Gastroesophageal sphincter (tissue), 4 donors: ENCODE measurements at places on chromosomes 12 and 14.
A peak's percentile ranks its signal among the peaks of the same experiment; 100 is the strongest.

DNA sequence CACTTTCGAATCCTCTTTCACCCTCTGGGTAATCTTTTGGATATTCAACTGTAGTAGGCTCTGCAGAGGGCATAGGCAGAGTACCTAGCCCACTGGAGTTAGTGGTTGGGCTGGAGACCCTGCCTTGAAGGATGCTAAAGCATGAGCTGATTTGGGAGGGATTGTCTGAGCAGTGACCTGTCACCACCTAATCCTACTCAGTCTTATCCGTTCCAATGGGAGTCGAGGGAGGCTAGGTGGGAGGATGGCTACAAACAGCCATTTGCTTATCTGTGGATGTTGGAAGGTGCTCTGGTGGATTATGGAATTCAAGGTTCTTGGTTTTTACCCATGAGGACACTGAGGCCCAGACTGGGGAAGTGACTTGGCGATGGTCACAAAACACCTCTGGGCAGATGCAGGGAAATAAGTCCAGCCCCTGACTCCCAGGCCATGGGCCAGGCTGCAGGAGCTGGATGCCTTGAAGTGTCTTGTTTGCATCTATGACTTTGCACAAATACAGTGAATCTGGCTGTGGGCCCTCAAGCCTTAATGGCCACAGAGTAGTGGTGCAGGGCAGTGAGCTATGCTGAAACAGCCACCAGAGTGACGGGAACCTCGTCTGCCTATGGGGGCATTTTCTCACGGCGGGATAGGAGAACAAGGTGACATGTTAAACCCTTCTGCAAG, 3.7 kb downstream of the KMT5A start:
- no peak for ATAC-seq

- ATAC-seq = no peak
These were observed 140.6 kb downstream of the ETNK1 start for GRCh38 chr12:22765421-22766130.

DNA sequence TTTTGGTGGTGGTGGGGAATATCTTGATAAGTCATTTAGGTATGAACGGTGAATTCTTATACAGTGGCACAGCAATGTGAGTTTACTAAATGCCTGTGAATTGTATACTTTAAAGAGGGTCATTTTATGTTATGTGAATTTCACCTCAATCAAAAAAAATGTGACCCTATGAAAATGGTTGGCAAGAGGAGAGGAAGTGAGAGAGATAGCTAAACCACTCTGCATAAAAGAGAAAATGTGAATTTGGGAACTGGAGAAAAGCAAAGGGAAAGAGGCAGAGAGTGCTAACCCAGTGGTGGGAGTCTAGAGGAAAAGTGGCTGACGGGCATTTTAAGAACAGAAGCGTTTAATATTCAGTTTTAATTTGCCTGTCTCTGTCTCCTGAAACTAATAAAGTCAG, 93.8 kb downstream of the SLC38A6 start:
- ATAC-seq = no peak

GRCh38 chr12:96486751-96487613, 2.4 kb upstream of the CFAP54 start:
- no peak for ATAC-seq

GRCh38 chr12:89179245-89179644, 173.1 kb downstream of the DUSP6 start:
- ATAC-seq = no peak

GRCh38 chr12:110937104-110937641, 16.8 kb upstream of the MYL2 start:
- ATAC-seq = peak; percentile 28

DNA sequence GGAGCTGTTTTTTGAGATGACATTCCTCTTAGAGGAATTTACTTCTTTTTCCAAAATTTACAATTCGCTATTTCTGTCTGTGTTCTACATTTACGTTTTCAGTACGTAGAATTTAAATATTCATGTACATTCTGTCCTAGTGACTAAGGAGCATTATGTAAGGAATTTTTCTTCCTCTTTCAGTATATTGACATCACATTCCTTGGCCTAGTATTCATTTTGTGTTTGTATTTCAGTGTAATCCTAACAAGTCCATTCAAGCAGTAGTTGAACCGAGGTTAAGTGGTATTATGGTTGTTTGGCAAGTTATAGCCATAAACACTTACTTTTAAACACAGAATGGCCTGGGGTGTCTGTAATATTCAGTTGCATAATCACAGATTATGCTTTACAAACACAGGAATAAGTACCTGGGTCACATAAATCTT, 465.2 kb downstream of the PCNX1 start:
- peak; percentile 46 for ATAC-seq

DNA sequence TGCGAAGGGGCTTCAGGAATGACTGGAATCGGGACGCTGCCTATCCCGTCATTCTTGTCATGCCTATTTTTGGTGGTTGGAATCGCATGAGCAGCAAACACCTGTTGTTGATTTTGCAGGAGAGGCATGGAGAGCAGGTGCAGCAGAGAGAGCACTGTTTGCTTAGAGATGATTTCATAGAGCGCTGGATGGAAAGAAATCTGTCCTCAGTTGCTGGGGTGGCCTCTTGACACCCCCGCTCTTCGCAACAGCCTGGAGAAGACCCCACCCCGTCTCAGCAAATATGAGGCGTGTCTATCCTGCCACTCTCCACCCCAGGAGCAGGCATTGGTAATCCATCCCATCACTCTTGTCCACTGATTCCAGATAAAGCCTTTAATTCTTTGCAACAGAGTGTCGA, 19.3 kb upstream of the NCOR2 start:
- no peak for ATAC-seq

DNA sequence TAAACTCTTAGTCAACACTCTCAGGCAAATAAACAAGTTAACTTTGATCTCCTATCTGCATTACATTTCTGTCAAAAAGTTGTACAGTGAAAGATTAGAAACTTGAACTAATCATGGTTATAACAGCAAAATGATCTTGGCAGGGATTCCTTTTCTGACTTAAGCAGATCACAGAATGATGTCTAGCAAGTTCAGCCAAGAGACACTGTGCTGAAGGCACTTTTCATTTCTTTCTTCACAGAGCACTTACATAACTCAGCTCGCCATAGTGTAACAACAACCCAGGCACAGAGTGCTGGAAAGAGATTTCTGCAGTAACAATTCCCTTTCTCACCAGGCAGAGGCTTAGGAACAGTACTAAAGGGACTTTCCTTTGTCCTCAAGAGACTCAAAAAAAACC, 19.6 kb upstream of the CSRP2 start:
- no peak for ATAC-seq

DNA sequence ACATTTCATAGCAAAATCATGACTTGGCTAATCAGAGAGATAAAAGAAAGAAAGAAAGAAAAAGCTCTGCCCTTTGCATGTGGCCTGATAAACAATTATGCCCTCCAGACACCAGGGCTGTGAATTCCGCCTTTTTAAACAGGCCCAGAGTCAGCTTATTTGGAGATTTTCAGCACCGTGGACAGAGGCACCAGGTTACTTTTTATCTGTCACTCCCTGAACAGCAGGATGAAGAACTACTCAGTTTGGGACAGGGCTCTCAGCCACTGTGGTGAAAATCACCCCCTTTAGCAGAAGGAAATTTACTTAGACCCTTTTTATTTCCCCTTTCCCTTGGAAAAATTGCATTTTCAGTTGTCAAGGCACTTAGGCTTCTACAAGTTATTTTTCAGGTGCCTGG, 359.9 kb downstream of the NRXN3 start:
- ATAC-seq = no peak

- ATAC-seq = no peak
These were observed 112.6 kb downstream of the RBM19 start for GRCh38 chr12:113853491-113853890.

- no peak for ATAC-seq
These were observed 2.0 kb upstream of the SETD1B start for GRCh38 chr12:121801595-121802484.

DNA sequence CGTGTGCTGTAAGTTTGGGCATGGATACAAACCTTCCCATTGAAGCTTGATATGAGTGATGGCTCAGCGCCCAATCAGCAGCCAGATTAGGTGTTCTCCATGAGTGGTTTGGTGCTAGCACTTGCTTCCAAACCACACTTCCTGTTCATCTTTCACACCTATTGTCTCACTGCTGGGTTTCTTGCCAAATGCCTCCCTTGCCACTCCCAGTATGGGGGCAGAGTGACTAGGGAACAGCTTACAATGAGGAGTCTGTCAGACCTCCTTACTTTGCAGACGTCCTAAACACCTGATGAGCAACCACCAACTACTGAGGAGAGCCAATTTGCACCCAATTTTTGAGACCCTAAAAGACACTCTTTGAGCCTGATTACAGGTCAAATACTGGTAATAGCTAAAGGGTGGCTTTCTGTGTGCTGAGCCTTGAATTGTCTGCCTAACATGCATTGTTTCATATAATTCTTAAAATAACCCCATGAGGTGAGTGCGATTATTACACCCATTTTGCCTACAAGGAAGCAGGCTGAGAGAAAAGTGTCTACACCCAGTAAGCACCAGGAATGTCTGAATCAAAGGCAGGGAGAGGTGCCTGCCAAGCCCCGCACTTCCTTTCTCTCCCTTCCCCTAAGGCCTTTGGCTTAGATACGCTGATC, 48.4 kb upstream of the FOS start:
- ATAC-seq = no peak

- no peak for ATAC-seq
These were observed 115.0 kb downstream of the RTN1 start for GRCh38 chr14:59755409-59756135.

DNA sequence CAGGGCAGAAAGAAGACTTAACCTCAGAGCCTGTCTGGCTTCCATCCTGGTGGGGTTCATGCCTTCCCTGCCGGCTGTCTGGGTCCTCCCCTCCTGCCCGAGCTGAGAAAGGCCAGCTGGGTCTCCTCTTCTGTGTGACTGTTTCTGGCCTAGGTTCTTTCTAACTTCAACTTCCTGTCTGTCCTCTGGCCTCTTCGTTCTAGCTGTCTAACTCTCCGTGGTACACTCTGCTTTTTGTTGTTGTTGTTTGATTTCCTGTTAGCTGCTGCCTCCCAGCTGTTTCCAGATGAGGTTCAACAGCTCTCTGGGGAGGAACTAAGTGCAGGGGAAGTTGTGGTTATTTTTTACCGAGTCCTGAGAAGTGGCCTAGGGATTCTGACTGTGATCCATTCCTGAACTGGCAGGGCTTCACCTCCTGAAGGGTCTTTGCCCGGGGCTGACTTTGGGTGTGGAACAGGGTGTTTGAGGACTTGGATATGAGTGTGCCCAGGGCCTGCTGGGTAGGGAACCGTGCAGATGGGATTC, 3.2 kb downstream of the MLXIP start:
- peak; percentile 32 for ATAC-seq

- ATAC-seq = no peak
These were observed 179.4 kb upstream of the ARHGAP5 start for GRCh38 chr14:31897581-31898186.

DNA sequence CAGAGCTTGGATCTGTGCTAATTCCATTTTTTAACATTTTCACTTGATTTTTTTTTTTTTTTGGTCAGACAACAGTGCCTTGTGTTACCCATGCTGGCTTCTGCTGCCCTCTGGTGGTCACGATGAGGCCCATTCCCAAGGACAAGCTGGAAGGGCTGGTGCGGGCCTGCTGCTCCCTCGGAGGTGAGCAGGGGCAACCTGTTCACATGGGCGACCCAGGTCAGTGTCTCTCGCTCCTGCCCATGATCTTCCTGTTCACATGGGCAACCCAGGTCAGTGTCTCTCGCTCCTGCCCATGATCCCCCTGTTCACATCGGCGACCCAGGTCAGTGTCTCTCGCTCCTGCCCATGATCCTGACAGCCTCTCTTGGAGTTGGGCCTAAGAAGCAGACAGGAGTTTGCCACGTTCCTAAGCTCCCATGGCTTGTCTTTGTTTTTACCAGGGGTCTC, 59.4 kb downstream of the DGLUCY start:
- peak; percentile 57 for ATAC-seq

- ATAC-seq = no peak
These were observed 90.4 kb downstream of the SLC24A4 start for GRCh38 chr14:92413379-92413778.

GRCh38 chr12:132386926-132387497, 57.6 kb upstream of the GALNT9 start:
- ATAC-seq = no peak

GRCh38 chr14:51442513-51443175, 202.6 kb downstream of the TMX1 start:
- ATAC-seq = peak; percentile 75

DNA sequence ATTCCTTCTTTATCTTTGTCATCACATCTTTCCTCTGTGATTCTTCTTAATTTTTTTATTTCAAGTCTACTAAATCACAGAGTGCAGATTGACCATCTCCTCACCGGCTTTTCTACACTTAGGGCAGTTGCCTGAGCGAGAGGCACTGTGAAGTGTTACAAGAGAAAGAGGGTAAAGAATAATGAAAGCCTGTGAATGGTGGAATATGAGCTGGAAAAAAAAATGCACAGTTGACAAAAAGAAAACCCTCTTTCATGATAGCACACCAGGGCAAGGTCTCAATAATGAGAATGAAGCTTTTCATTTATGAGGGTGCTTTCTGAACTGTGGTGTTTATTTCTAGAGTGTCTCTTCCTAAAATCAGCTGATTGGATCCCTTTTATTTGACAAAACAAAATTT, 106.2 kb upstream of the PDE3A start:
- no peak for ATAC-seq

DNA sequence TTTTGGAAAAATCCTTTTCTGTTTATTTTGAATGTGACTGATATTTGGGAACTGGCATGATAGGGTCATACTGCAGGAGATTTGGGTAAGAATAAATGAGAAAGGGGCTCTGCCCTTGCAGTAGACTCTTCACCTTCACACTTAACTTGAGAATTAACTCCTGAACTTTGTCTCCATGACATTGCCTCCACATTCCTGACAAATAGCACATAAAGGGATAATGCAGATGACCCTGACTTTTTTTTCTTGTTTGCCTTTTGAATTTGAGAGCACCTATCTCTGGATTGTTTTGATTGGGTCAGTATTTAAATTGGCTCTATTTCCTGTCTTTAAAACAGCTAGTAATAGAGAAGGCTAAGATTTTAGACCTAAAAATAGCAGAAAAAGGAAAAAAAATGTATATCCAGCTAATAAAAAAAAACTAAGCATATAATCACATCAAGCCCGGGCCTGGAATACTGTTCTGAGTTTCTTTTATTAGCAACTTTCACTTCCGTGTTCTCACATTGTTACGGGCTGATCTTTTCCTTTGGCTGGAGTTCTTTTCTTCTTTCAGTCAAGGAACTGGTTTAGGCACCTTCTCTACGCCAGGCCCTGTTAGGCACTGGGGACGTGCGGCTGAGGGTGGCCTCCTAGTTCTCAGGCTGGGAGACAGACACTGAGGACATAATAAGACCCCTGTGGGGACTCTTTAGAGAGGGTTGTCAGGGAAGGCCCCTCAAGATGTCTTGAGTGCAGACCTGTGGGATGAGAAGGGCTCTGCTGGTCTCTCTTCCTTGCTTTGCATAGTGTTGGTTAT, 53.1 kb upstream of the GNPNAT1 start:
- peak; percentile 37 for ATAC-seq

- ATAC-seq = no peak
These were observed 80.0 kb downstream of the TMEM30B start for GRCh38 chr14:61201171-61201570.

- ATAC-seq = no peak
These were observed 16.5 kb downstream of the KLHL28 start for GRCh38 chr14:44945264-44945663.

DNA sequence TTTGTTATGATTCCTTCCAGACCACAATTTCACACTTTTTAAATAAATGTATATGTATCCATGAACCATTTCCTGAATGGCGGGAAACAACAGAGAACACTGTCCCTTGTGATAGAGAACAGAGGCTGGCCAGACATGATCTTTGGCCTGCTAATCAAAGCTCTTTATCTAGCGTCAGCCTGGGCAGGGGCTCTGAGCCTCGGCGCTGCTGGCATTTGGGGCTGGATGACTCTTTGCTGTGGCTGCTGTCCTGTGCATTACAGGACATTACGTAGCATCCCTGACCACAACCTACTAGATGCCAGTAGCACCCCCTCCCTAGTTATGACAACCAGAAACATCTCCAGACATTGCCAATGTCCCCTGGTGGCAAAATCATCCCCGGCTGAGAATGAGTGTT, 77.7 kb downstream of the DNAH10 start:
- ATAC-seq = no peak
